ENCODE measurements at places on chromosomes 5 and 9. TPM values are rescaled to one million over a fixed set of nuclear protein-coding genes. Genes with fewer than 3 reads are reported as not detected.

PCDHGA10 gene
- 0.03 TPM for total RNA-seq

MCC gene
- 0.26 TPM for total RNA-seq

CATSPER3 gene
- 0.49 TPM for total RNA-seq

TMEM252 gene
- not detected for total RNA-seq

TXNDC8 gene
- not detected for total RNA-seq

SLC6A18 gene
- not detected for total RNA-seq

SAXO1 gene
- not detected for total RNA-seq

CCDC183 gene
- total RNA-seq: 0.10 TPM

CDKN2B-AS1 gene
- total RNA-seq: not detected

SPATA31E1 gene
- not detected for total RNA-seq

NR4A3 gene
- total RNA-seq: 3.2 TPM

CMYA5 gene
- total RNA-seq: 0.07 TPM

ITGA2 gene
- total RNA-seq: 25.2 TPM

IFNA10 gene
- not detected for total RNA-seq

SOHLH1 gene
- total RNA-seq: not detected

GPR21 gene
- not detected for total RNA-seq

FGFR4 gene
- 22.0 TPM for total RNA-seq

OTP gene
- 0.08 TPM for total RNA-seq

SHISAL2B gene
- not detected for total RNA-seq

SLC6A19 gene
- not detected for total RNA-seq

OMD gene
- total RNA-seq: not detected

BAAT gene
- 0.48 TPM for total RNA-seq

NR5A1 gene
- total RNA-seq: 0.05 TPM

C9 gene
- not detected for total RNA-seq

IFNK gene
- not detected for total RNA-seq

C7 gene
- not detected for total RNA-seq

ACTBL2 gene
- 0.05 TPM for total RNA-seq

CCDC180 gene
- total RNA-seq: 0.25 TPM

C9orf50 gene
- total RNA-seq: not detected

SLC34A1 gene
- total RNA-seq: not detected

All from A549 treated with DMSO at 1 μM for 4 hours (cell line).